NCI-H69 (cell line): ENCODE measurements at places on chromosomes 5 and 9.

DNA sequence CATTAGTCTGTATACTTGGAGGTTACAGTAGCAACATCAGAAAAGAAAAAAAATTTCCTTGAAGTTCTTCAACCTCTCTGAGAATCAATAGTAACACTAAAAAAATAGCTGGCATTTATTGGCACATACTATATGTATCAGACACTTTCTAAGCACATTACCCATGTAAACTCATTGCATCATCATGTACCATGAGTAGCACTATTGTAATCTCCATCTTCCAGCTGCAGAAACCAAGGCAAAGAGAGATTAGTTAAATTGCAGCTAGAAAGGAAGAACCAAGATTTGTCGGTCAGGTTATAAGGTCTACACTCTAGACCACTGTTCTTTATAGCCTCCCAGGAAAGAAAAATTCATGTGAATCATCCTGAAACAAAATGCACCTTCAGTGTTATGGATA lies 31.4 kb upstream of the RAB3C start:
- no peak for DNase-seq

DNA sequence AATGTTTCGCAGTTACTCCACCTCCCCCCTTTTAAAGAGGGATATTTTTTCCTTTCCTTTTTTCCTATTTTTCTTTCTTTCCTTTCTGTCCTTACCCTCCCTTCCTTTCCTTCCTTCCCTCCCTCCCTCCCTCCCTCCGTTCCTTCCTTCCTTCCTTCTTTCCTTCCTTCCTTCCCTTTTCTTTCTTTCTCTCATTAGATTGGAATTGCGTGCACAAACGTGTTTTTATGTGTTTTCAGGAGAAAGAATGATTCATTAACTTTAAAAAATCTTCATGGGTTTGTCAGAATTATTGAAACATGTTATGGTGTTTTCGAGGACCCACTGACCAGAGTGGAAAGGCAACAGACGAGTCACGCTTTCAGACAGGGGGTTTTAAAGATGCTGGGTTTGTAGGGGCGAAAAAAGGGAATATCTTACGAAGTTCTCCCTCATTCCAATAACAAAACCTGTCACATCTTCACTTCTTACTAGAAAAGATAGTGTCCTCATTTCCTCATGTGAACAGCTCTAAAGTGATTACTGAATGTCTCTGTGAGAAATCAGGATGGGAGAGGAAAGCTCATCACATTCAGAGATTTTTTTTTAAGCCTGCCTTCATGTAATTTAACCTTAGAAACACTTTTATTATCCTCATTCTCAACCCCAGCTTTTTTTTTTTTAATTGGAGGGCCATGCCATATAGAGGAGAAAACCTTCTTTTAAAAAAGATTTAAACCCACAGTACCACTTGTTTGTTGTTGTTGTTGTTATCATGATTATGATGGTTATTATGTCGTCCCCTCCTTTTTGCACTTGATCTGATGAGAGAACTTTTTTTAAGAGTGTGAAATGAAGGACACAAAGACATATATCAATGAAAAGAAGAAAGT lies 21.9 kb downstream of the NR2F1 start:
- no peak for DNase-seq

DNA sequence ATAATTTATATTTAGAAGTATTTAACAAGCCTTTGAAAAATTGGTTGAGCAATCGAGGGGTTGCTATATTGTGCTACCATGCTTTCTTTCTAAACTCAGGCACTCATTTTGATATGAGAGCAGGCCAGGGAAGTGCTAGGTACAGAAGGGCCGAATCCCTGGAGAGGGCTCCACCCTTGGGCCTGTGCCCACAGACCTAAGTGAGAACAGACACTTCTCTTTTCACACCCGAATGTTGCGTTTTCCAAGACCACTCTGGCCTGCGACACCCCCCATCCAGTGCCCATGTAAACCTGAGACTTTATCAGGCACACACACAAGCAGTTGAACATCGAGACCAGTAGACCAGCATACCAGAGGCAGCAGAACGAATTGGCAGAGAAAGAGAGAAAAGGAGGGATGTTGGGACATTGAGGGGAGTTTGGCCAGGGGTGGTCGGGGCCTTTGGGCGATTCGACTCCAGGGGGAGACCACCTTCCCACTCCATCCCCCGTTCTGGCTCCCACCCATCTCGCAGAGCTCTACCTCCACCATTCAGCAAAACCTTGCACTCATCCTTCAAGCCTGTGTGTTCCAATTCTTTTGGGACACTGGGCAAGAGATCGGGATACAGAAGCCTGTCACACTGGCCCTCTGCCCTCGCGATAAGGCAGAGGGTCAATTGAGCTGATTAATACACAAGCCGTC lies 134.8 kb downstream of the FBXO4 start:
- no peak for DNase-seq

- DNase-seq, result no peak
These were observed 9.3 kb upstream of the MEGF9 start for GRCh38 chr9:120723565-120723964.

- no peak for DNase-seq
These were observed 176.0 kb upstream of the FREM1 start for GRCh38 chr9:15086156-15086763.

- DNase-seq, result no peak
These were observed 12.3 kb downstream of the PDLIM4 start for GRCh38 chr5:132269635-132270334.

- no peak for DNase-seq
These were observed 48.0 kb downstream of the SARDH start for GRCh38 chr9:133690081-133690561.

DNA sequence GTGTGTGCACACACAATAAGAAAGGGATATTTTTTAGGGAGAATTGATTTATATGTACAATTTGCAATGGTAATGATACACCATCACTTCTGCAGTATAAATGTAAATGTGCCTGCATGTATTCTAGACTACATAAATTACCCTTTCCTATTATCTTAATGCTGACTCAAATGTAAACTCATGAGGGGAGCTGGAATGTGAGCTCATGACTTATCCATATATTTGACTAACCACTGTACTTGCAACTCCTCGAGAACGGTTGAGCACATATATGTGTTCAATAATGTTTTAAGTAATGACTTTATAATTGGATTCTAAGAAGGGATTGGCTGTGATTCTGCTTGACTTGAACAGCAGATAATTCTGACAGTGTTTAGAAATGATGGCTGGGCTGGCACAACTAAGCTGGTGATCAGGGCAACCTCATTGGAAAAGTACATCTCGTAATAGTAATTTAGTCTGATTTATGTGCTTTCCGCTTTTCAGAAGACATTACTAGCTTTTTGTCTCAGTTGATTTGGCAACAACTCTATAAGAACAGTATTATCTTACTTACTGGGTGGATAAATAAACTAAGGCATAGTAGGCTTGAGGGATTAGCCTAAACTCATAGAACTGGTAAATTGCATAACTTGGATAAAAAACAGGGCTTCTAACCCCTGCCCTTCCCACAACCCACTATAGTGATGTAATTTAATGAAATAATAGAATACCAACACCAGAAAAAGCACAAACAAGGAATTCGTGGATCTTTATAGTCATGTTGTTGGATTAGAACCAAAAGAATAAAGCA lies 130.2 kb upstream of the SPEF2 start:
- no peak for DNase-seq

DNA sequence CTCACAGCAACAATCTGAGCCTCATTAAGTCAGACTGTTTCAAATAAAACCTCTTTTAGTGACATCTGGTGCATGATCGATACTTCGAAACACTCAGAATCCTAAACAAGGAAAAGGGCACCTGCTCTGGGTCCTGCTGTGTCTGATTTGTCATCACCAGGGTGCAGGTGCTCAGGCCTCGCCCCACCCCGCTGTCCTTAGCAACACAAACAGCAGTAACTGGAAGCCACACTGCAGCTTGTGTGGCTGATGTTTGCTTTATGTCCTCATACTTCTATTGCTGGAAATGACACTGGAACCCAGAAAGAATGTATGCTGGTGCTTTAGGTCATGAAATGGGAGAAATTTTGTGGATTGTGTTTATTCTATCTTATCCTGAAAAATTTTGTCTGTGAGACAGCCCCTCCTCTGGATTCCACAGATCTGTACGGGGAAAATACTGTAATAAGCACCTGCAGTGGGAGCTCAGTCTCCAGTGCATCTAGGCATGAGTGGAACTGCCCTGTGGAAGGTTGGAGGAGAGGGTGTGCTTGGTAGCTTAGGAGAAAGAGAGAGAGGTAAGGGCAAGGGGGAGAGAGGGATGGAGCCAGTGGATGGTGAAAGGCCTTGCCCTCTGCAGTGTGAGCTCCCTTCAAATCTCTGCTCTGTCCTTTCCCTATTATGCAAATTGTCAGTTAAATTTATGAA lies 284.2 kb downstream of the SMARCA2 start:
- DNase-seq, result peak; percentile 98

DNA sequence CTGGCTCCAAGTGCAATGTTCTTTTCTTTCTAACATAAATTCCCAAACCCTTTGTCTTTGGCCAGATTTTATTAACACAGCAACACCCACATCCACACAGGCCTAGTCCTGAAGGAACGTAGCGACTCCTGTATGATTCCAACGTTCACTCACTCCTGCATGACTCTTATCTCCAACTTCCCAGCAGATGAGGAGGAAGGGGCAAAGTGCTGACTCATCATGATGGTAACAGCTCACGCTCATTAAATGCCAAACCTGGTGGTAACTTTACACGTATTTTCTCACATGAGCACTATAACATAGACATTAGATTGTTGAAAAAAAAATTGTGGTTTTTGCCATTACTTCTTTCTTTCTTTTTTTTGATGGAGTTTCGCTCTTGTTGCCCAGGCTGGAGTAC lies 1349.5 kb downstream of the EFNA5 start:
- no peak for DNase-seq

- DNase-seq, result no peak
These were observed 6.5 kb downstream of the QRFP start for GRCh38 chr9:130890124-130890523.

DNA sequence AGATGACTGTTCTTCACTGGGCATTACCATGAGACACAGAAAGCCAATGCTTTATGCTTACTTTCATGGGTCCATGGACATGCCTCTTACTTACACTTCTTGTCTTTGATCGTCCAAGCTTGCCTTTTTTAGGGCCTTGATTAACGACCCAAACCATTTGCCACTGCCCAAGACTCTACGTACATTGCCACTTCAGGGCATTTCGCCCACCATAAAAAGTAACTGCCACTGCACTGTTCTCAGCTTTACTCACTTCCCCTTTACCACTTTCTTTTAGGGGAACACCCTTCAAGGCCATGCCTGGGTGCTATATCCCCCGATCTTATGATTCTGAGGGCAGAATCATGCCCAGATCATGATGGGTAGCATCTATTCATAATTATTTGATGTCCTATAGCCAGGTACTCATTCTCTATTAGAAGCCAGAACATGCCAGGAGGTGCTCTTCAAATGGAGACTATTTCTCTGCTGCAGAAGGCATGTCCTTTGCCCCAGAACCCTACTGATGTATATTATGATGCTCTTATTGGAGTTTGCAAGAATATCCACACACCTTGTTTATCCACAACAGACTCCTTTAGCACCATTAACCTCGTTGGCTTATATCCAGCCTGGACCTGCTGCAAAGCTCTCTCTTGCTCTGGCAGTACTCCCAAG lies 64.1 kb upstream of the RAD23B start:
- no peak for DNase-seq

- no peak for DNase-seq
These were observed 12.1 kb downstream of the TMEM245 start for GRCh38 chr9:109107402-109108240.

DNA sequence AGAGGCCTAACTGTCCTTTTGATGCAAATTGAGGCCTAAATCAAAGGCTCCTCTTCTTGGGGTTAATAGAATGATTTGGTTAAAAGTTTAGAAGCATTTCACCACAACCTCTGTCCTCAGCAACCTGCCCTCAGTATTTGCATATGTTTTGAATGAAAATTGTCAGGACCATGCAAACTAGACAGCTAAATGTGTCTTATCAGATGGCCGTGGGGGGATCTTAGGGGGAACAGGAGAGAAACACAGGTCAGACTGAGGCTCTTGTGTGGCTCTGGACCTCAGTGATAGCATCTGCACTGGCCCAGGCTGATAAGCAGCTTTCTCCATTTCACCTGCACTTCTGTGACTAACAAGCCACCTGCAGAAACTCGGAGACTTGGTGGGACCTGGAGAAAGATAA lies 49.0 kb downstream of the FOXI1 start:
- no peak for DNase-seq

DNA sequence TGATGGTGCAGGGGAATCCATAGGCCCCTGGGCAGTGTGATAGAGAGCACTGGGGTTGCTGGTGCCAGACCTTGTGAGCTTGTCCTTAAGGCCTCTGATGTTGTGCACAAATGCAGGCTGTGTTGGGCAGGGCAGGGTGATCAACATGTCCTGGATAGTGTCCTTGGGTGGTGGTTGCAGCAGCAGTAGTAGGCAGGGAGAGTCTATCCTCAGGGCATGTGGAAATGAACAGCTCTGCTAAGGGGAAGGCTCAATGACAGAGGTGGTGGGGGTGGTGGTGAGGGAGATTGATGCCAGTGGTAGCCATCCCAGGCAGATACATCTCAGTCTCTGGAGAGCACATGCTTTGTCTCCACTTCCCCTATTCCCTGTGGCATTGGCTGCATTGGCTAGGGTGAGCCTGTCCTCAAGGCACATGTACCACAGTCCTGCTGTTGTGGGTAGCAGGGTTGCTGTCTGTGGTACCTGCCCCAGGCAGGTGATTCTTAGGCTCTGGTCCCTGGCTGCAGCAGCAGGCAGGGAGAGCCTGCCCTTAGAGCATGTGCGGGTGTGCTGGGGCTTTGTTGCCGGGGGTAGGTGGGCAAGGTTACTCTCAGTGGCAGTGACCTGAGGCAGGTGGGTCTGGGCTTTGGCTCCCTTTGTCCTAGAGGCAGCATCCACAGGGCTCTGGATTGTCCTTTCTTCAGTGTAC lies 111.1 kb downstream of the WDR70 start:
- no peak for DNase-seq

DNA sequence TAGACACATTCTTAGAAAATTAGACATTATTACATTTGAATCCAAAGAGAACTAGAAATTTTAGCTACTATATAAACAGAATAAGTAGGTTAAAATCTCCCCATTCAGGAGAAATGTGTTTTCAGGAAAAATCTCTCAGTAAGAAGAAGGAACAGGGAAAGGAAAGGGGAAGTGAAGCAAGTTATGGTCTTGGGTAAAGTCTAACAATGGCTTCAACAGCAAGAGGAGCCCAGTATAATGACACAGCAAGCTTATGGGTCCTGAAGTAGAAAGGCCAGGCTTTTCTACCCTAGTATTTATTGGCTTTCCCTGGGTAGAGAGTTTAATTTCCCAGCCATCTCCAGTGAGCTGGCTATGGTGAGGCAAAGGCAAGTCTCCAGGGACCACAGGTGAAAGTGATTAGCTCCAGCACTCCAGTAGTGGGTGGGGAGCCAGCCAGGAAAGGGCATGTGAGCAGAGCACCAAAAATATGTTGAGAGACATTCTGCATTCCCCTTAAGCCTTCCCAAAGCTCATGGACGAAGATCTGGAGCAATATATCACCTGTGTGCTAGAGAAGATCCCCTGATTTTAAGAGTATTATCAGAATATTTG lies 981.7 kb downstream of the NR2F1-AS1 start:
- DNase-seq, result peak; percentile 85

- DNase-seq, result peak; percentile 89
These were observed 92.1 kb downstream of the LMNB1 start for GRCh38 chr5:126869005-126869451.
